ENCODE measurements at places on chromosomes 7 and 10. TPM values are rescaled to one million over a fixed set of nuclear protein-coding genes. Genes with fewer than 3 reads are reported as not detected.

- H3K4me1 ChIP-seq: peaks cover 2% of the 10 kb centered on the region
- no peaks in the 10 kb centered on the region for H3K27me3 ChIP-seq
- no peak overlapping the region for H3K4me3 ChIP-seq
- H3K27ac ChIP-seq: no peak overlapping the region
These were observed 213.9 kb downstream of the DYNC1I1 start for GRCh38 chr7:95986178-95986764.

GRCh38 chr10:67438605-67439304, 257.2 kb downstream of the CTNNA3 start:
- DNase-seq: no peak
- no peak overlapping the region for H3K27ac ChIP-seq
- H3K4me3 ChIP-seq: no peak overlapping the region
- no peaks in the 10 kb centered on the region for H3K36me3 ChIP-seq
- no peaks in the 10 kb centered on the region for H3K4me1 ChIP-seq
- no peaks in the 10 kb centered on the region for H3K27me3 ChIP-seq

DNA sequence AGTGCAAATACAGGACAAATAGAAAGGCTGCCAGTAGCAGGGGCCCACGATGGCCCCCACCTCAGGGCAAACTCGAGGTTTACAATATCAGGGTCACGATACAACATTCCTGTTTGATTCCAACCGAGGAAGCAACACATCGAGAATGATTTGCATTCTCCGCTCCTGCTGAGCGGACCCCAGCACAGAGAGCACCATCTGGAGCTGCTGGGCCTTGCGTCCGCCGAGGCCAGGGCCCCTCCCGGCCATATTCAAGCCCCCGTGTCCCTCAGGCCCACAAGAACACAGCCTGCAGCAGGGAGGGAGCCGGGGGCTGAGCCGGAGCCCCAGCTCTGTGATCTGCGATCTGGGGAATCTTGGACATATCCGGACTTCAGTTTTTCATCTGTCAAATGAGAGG, 84.3 kb downstream of the PRKAG2 start:
- no peaks in the 10 kb centered on the region for H3K27me3 ChIP-seq
- DNase-seq: no peak
- no peak overlapping the region for H3K4me3 ChIP-seq
- H3K36me3 ChIP-seq: no peaks in the 10 kb centered on the region
- no peak overlapping the region for H3K27ac ChIP-seq
- no peaks in the 10 kb centered on the region for H3K4me1 ChIP-seq

- DNase-seq: no peak
- no peaks in the 10 kb centered on the region for H3K36me3 ChIP-seq
- no peak overlapping the region for H3K27ac ChIP-seq
- H3K4me1 ChIP-seq: no peaks in the 10 kb centered on the region
These were observed 27.7 kb downstream of the RAMP3 start for GRCh38 chr7:45185028-45185863.

DNA sequence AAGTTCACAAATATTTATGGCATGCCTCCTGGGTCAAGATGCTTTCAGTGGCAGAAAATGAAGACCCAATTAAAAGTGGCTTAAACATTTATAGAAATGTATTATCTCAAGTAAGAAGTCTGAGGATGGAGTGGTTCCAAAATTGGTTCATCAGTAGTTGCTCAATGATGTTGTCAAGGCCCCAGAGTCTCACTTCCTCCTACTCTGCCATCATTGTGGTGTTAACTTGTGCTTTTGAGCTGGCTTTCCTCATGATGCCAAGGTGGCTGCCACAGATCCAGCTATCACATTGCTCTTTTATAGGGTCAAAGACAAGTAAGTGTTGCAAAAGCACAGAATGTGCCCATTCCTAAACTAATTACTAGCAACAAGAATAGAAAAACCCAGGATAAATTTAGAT, 404.6 kb upstream of the NRP1 start:
- H3K36me3 ChIP-seq: no peaks in the 10 kb centered on the region
- no peak overlapping the region for H3K27ac ChIP-seq
- no peak for DNase-seq
- H3K4me1 ChIP-seq: no peaks in the 10 kb centered on the region
- no peaks in the 10 kb centered on the region for H3K27me3 ChIP-seq

DNA sequence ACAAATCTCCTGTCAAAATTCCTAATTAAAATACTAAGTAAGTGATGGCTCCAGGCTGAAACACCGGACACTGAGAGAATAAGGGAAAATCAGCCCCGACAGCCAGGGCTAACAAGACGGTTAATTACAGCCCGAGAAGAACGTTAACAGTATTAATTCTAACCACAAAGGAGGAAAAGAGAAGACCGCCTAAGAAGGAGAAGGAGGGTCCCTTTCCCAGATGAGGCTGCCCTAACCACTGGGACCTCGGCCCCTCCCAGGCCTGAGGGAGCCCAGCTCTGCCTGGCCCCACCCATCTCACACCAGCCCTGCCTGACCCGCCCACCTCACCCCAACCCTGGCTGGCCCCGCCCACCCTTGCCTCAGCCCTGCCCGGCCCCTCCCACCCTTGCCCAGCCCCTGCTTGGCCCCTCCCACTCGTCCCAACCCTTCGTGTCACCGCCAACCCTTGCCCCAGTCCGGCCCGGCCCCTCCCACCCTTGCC, 51.3 kb downstream of the PWWP2B start:
- H3K4me3 ChIP-seq: no peak overlapping the region
- H3K27ac ChIP-seq: no peak overlapping the region
- no peak for DNase-seq
- H3K4me1 ChIP-seq: peaks cover 9% of the 10 kb centered on the region
- H3K36me3 ChIP-seq: no peaks in the 10 kb centered on the region

DNA sequence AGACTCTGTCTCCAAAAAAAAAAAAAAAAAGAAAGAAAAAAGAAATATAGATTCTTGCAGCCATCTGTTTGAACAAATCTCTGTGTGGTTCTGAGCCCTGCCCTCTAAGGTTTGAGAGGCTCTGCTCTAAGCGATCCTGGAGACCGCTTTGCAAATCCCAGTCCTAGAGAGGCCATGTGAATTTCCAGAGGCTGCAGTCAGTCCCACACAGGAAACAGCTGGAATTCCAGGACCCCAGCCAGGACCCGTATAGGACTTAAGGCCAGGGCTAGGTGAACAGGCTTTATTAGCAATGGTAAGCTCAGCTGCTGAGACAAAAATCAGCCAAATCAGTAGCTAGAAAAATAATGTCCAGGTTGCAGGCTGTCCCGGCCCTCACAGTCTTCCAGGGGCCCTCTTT, 154.8 kb downstream of the RPS24 start:
- no peaks in the 10 kb centered on the region for H3K36me3 ChIP-seq
- no peaks in the 10 kb centered on the region for H3K27me3 ChIP-seq
- H3K27ac ChIP-seq: no peak overlapping the region
- DNase-seq: no peak

DNA sequence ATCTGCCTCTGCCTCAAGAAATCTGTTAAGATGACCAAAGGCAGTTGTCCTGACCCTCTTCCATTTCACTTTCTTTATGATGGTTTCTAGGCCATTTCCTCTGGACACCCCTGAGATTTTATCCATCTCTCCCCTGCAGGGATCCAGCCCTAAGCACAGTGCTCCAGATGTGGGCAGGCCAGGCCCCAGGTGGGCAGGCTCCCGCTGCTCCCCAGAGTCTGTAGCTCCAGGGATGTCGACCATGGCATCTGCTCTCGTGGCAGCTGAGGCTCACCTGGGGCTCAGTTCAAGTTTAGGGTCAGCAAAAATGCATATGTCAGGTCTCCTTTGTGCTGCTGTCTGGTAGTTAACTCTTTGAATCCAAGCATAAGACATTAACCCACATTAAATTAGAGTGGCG, 11.8 kb downstream of the CEP41 start:
- no peak overlapping the region for H3K27ac ChIP-seq
- no peaks in the 10 kb centered on the region for H3K27me3 ChIP-seq
- DNase-seq: no peak
- no peaks in the 10 kb centered on the region for H3K36me3 ChIP-seq
- H3K4me3 ChIP-seq: no peak overlapping the region

- H3K27ac ChIP-seq: no peak overlapping the region
- no peaks in the 10 kb centered on the region for H3K36me3 ChIP-seq
- no peak overlapping the region for H3K4me3 ChIP-seq
- H3K27me3 ChIP-seq: no peaks in the 10 kb centered on the region
- no peak for DNase-seq
- no peaks in the 10 kb centered on the region for H3K4me1 ChIP-seq
These were observed 113.2 kb upstream of the INHBA start for GRCh38 chr7:41816111-41816510.

DNA sequence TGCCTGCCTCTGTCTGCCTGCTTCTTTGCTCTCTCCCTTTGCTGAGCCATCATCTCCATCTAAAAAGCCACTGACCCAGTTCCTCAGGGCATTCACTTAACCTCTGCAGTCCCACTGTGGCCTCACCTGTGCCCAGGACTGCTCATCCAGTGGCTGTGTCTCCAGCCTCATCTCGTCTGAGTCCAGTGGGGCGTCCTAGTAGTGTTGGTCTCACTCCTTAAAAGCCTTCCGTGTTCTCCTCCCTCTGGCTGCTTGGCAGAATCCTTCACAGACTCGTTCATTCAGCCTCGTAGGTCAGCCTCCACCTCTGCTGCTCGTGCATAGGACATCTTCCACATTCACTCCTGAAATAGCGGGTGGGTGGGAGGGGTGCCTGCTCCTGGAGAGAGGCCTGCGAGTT, 7.3 kb downstream of the RARRES2 start:
- no peaks in the 10 kb centered on the region for H3K36me3 ChIP-seq
- no peak for DNase-seq
- no peak overlapping the region for H3K4me3 ChIP-seq
- H3K27me3 ChIP-seq: no peaks in the 10 kb centered on the region
- peak overlapping the region; percentile 70 for H3K27ac ChIP-seq

GRCh38 chr10:126391192-126391885, 3.1 kb upstream of the ADAM12 start:
- no peak overlapping the region for H3K27ac ChIP-seq
- peak; percentile 25 for DNase-seq
- peaks cover 2% of the 10 kb centered on the region for H3K4me1 ChIP-seq
- H3K27me3 ChIP-seq: no peaks in the 10 kb centered on the region

- H3K27me3 ChIP-seq: no peaks in the 10 kb centered on the region
- no peak overlapping the region for H3K27ac ChIP-seq
- H3K4me3 ChIP-seq: no peak overlapping the region
- no peak for DNase-seq
These were observed 483.8 kb downstream of the TFEC start for GRCh38 chr7:115546790-115547189.

CPN1 gene
- not detected for total RNA-seq

TMEM236 gene
- total RNA-seq: 0.72 TPM

SHOC2 gene
- total RNA-seq: 34.1 TPM

GOLGA7B gene
- 0.05 TPM for total RNA-seq

STAG3 gene
- total RNA-seq: 2.0 TPM

GRM8 gene
- 1.4 TPM for total RNA-seq

PEX1 gene
- total RNA-seq: 20.9 TPM

All from ovary (tissue), 10 donors.